ENCODE measurements at places on chromosomes 16 and 17. TPM values are rescaled to one million over a fixed set of nuclear protein-coding genes. Genes with fewer than 3 reads are reported as not detected.

Gene SLC6A2
- total RNA-seq: not detected

Gene GLTPD2
- total RNA-seq: not detected

Gene CES5A
- total RNA-seq: 1.0 TPM

Gene MYH13
- not detected for total RNA-seq

Gene HSD17B1
- total RNA-seq: 0.82 TPM

GRCh38 chr17:77400445-77400870 is 259.7 kb downstream of the SEC14L1 start:
- DNase-seq: peak; percentile 55

GRCh38 chr17:50523208-50523607 is 9.3 kb upstream of the EPN3 start:
- DNase-seq: no peak

DNA sequence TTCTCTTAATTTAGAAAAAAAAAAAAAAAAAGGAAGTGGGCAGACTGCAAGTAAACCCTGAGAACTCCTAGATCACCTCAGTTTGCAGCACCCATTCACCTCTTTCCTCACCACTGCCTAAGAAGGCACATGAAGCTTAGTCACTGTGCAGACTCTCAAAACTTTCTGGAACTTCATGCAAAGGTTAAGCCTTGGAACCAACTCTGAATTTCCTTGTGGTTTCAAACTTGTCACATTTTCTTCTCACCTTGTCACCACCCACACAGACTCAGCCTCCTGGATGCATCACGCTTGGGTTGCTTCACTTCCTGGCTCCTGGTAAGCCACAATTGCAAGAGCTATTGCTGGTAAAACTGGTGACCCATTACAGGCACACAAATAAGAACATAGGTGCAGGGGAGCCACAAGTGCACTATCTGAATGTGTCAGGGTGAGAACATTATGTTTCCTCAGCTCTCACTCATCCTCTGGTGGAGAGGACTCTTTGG is 15.0 kb upstream of the CPD start:
- DNase-seq: no peak

DNA sequence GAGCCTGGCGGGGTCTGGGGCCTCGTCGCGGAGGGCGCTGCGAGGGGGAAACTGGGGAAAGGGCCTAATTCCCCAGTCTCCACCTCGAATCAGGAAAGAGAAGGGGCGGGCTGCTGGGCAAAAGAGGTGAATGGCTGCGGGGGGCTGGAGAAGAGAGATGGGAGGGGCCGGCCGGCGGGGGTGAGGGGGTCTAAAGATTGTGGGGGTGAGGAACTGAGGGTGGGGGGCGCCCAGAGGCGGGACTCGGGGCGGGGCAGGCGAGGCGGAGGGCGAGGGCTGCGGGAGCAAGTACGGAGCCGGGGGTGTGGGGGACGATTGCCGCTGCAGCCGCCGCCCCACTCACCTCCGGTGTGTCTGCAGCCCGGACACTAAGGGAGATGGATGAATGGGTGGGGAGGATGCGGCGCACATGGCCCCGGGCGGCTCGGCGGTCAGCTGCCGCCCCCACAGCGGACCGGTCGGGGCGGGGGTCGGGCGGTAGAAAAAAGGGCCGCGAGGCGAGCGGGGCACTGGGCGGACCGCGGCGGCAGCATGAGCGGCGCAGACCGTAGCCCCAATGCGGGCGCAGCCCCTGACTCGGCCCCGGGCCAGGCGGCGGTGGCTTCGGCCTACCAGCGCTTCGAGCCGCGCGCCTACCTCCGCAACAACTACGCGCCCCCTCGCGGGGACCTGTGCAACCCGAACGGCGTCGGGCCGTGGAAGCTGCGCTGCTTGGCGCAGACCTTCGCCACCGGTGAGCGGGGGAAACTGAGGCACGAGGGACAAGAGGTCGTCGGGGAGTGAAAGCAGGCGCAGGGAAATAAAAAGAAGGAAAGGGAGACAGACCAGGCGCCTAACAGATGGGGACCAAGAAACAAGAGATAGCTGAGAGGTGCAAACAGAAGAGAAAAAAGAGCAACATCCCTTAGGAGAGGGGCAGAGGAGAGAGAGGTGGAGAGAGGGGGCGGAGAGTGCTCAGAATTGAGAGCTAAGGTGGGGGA is at the start of gene PNMT:
Gene PNMT (plus strand): TSS at position 509 of the 980 bp plus-strand sequence. CDS start 23 bp downstream, at position 532.
- peak; percentile 33 for DNase-seq

DNA sequence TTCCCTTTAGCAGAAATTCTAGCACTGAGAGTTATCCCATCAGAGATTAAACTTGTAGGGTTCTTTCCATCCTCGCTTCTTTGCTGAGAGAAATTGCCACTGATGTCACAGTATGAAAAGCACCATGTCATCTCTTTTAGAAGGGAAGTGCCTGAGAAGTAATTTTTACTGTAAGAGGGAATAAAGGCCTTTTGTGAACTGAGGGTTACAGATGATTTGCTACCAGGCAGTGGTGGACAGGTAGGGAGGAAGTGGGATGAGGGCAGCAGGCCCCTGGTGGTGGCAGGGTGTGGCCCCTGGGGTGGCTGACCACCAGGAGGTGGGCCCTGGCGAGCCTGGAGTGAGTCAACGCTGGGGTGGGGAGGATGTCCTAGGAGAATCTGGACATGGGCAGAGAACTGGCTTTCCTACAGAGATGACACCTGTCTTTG is 6.4 kb upstream of the MILR1 start:
- DNase-seq: no peak

GRCh38 chr16:63461248-63461841 is 1425.1 kb upstream of the CDH8 start:
- DNase-seq: peak; percentile 55

- peak; percentile 82 for DNase-seq
These were observed at the start of the genes SGSH and SLC26A11 for GRCh38 chr17:80220054-80220735. SGSH (minus strand) TSS chr17:80220333; CDS start chr17:80220313, 20 bp downstream. SLC26A11 (plus strand) TSS chr17:80220427; CDS start chr17:80221561, 1,134 bp downstream.

DNA sequence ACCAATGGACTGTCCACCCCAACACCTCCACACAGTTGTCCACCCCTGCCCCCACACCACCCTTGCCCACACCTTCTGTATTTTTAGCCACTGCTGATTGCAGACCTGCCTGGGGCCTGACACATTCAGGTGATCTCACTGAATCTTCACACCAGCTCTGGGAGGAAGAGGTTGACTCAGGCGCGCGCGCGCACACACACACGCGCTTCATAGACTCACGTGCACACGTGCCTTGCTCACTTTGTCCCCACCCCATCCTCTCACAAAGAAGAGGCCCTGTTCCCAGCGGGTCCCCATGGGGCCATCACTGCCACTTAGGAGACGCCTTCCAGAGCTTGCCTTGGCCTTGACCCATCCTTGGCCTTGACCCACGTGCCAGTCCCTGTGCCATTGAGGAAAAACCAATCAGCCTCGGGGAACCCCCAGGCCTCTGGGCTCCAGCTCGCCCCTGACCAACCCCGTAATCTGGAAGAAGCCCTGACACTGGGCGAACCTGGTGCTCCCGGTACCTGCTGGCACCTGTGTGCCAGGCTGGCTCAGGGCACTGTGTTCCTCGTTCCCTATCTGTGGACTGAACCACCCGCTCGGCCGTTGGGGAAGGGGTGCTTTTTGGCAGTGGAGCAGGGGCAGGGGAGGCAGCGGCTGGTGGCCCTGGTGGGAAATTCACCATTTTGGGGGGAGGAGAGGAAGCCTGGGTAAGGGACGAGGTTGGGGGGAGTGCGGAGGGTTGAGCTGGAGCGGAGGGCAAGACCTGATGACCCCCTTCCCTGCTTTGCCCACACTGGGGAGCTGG is 3.2 kb downstream of the NLGN2 start:
- no peak for DNase-seq

- DNase-seq: peak; percentile 85
These were observed 31.0 kb downstream of the VPS53 start for GRCh38 chr17:683499-684254.

GRCh38 chr17:64218066-64218465 is 45.0 kb downstream of the TEX2 start:
- DNase-seq: no peak

DNA sequence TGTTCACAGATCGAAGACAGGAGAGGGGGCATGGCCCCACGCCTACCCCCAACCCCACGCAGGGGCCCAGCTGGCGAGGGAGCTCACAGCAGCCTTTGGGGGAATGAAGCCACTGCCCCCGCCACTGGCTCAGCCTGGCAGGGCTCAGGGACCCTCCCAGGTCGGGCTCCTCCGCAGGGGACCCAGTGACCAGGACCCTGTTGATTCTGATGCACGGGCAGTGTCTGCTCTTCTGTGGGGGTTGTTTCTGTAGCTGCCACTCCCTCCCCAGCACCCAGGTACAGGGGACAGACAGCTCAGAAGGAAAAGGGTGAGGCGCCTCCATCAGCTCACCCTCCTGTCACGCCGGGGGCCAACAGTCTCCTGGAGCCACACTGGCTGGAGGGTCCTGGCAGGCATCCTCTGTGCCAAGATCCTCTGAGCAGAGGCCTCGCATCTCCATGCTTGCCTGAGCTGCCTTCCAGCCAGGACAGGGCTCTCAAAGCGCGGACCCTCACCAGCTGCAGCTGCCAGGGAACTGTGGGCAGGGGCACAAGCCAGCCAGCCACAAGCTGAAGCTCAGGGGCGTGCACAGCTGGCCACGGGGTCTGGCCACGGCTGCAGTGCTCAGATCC is 49.1 kb downstream of the ZNF778 start:
- DNase-seq: no peak

- DNase-seq: no peak
These were observed 1.4 kb downstream of the FKBP10 start for GRCh38 chr17:41814195-41814594.

DNA sequence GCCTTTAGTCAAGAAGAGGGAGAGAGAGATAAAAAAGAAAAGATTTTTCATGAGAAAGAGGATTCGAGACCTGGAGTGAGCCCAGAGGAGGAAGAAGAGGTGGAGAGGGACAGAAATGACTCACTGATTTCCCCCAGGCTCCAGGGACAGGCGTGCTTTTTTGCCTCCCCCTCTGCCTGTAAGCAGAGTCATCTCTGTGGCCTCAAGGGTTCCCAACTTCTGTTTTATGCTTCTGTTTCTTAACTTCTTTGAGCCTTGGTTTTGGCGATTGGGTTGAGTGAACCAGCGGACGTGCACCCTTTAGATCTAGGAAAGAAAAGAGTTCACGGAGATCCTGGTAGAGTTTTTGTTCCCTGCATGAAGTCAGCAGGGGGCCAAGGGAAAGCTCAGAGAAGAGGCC is 147.9 kb upstream of the NOL11 start:
- DNase-seq: no peak

DNA sequence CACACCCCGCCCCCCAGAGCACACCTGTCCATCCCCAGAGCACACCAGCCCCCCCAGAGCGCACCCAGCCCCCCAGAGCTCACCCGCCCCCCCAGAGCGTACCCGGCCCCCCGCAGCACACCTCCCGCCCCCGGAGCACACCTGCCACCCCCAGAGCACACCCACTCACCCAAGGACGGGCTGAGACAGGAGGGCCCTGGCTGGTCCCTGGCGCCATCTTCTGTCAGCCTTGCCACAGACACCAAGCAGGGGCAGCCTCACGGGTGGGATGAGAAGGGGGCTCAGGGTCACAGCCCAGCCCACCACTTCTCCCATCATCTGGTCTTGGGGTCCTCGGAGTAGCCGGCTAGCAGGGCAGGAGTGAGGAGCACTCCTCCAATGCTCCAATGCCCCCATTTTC is 31.8 kb downstream of the PIEZO1 start:
- no peak for DNase-seq

GRCh38 chr17:44363613-44364159 is at the start of gene FAM171A2:
FAM171A2 (minus strand) TSS chr17:44363853; CDS start chr17:44363714, 139 bp downstream.
- peak; percentile 56 for DNase-seq

All from SK-MEL-5 (cell line).